ENCODE measurements at places on chromosomes 2 and 18.

DNA sequence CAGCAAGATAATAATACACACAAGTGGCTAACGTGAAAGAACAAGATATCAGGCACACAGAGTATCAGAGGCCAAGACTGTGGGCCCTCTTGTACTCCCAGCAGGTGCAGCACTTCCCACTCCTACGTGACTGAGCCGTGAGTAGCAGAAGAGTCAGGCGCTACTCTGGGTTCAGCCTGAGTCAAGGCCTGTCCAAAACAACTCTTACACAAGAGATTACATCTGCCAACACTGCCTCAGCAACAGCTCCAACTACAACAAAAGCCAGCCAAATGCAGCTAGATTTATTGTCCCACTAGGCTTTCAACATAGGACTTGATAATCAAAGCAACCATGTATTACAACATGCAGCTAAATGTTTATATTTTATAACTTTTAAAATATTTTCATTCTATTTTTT lies 56.2 kb downstream of the ITSN2 start:
- DNase-seq, result peak; percentile 23

- no peak for DNase-seq
These were observed 17.3 kb downstream of the C2orf42 start for GRCh38 chr2:70173520-70173919.

- no peak for DNase-seq
These were observed 346.7 kb downstream of the RAD51AP2 start for GRCh38 chr2:17171446-17172049.

- DNase-seq, result no peak
These were observed 32.8 kb downstream of the SLC66A2 start for GRCh38 chr18:79918615-79919011.

DNA sequence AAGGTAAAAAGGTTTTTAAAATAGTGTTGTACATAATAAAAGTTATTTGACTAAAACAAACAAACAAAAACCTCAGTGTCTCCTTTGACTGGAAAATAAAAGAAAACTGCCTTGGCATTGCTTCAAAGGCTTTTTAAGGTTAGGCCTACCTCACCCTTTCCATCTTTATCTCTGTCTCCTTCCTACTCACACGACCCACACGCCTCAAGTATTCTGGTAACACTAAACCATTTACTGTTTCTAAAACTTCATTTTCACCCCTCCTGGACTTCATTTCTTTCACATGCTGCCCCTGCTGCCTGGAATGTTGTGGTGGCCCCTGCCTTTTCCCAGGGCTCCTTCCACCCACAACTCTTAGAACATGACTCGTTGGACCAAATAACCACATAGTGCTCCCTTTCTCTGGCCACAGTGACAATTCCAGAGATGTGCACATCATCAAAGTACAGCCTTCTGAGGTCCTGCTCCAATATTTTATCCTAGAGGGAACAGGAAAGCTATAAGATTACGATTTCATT lies 54.0 kb downstream of the ERBB4 start:
- DNase-seq, result no peak

DNA sequence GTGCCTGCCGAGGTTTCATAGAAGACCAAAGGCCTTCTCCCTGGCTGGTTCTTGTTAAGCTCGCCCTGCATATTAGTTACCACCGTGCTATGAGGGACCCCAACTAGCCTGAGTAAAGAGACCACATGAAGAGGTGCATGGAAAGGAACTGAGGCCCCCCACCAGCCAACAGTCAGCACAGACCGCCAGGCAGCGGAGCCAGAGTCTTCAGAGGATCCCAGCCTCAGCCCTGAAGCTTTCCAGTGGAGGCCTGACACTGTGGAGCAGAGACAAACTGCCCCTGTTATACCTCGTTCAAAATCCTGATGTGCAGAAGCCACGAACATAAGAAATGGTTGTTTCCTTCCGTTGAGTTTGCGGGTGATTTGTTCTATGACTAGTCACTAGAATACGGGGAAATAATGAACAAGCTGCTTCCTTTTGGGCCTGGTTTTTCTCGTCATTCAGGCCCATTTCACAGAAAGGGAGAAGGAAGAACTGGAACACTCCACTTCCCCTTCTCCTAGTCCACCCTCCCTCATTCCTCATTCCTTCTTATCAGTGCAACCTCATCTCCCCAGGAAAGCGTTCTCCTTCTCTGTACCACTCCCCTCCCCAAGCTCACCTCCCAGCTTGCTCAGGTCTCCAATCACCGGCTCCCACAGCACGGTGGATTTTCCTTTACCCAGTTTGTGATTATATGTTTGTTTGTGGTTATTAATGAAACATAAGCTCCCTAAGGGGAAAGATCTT lies 3.0 kb upstream of the GLI2 start:
- no peak for DNase-seq

GRCh38 chr18:21735452-21736015 lies 5.1 kb upstream of the MIB1 start:
- DNase-seq, result peak; percentile 44

DNA sequence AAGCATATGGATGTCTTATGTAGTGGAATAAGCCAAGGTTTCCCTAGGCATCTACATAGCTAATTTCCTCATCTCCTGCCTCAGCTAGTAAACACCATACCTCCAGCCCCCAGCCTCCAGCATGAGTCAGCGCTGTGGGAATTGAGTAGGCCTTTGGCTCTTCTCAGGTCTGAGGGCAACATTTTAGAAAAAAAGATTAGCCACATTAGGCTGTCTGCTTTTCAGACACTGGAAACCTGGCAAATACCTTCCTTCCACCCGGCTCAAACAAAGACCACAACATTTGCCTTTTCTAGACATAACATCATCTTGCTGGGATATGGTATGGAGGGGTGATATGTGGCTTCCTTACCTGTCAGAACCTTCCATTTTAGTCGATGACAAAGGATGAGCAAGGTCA lies 6.1 kb upstream of the CCDC195 start:
- no peak for DNase-seq

DNA sequence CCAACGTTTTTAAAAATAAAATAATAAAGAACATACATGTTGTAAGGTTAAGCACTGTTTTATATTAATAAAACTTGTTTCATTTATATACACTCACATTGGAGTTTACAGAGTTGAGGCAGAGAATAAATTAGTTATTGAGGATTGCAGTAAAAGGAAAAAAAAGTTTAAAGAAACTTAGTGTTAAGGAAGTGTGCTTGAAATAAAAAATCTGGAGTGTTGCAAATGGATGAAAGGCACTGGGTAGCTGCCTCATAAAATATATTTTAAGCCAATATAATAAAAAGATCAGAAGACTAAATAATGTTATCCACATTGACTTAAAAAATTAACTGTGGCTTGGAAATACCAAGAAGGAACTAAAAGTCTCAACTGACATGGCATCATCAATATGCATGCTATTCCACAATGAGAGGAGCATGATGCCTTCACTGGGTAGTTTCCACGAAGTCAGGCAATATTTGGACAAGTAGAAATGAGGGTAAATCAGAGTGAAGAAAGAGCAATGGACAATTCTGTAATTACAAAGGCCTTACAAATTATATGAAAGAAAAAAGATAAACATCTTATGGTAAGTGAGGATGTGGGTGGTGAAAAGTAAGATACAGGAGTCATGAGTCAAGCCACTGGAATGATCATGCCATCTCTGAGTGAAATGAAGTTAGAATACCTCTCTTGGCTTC lies 2.5 kb downstream of the GALNT3 start:
- DNase-seq, result no peak

DNA sequence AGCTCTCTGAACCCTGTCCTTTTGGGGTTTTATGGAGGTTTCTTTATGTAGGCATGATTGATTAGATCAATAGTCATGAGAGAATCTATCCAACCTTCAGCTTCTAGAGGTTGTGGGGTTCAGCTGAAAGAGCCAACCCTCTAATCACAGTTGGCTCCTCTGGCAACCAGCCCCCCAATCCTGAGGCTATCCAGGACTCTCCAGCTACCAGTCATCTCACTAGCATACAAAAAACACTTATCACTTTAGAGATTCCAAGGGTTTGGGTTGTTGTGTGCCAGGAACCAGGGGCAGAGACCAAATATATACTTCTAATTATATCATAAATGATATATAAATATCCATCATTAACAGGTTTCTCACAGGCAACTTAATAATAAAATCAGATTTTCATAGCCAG lies 11.7 kb downstream of the WDPCP start:
- no peak for DNase-seq

DNA sequence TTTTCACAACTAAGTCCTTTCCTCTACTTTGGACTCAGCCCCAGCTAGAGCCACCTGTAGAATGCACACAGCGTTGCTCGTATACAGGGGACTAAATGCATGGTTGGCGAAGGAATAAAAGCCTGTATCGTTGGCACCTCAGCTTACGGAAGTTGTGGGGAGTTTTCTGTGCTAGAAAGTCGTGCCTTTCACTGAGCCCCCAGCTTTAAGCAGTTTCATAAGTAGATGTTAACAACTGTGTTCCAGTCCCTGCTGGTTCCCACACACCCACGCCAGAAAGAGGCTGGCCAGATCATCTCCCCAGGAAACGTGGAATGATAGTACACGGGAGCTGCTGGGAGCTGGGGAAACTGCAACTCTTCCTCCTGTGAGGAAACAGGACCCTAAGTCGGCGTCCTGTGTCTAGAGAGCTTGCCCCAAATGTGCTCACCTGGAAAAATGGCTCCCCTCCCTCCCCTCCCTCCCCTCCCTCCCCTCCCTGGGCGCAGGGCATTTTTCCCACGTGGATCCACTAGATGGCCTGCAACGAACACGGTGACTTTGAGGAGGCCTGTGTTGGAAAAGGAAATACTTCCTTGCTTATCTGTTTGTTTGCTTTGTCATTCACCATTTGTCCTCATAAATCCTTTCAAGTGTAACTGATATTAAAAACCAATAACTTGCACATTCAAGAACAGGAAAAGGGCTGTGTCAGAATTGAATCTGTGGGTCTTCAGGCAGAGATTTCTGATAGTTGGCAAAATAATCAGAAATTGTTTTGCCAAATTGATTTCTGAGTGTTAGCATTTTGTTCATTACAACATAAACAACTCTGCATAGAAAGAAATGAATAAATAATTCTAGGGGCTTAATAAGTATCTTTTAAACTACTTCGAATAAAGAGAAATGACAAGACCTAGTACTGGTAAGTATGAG lies 43.9 kb upstream of the RFX8 start:
- DNase-seq, result peak; percentile 77

DNA sequence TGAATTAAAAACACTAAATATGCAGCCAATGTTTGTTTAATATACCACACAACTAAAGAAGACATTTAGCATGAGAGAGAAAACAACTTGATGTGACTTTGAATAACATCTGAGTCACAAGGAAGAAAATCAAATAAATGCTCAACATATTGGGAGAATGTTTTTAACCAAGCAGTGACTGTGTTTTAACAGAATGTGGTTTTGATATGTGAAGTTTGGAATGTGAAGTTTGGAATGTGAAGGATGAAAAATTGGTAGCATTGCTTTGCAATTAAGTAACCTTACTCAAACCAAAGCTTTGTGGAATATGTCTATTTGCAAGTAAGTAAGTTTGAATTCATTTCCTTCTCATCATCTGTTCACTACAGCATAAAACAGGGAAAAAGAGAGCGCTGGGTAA lies 128.2 kb upstream of the DNAJC10 start:
- DNase-seq, result no peak

DNA sequence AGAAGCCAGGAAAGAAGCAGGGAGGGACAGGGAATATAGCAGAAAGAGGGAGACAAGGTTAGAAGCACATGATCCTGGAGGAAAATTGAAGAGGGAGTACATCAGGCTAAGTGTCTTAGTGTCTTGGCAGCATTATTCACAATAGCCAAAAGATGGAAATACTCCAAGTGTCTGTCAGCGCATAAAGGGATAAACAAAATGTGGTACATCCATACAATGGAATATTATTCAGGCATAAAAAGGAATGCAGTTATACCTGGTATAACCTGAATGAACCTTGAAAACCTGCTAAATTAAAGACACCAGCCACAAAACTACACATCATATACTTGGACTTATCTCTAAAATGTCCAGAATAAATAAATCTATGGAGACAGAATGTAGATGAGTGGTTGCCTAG lies 219.1 kb upstream of the PID1 start:
- no peak for DNase-seq

GRCh38 chr2:40032650-40033319 lies 253.7 kb upstream of the THUMPD2 start:
- no peak for DNase-seq

GRCh38 chr18:56661360-56662062 lies 10.4 kb downstream of the WDR7 start:
- DNase-seq, result no peak

GRCh38 chr2:227717687-227718567 lies at the start of gene SLC19A3:
TSS of gene SLC19A3 (minus strand) at chr2:227718028. CDS start at chr2:227702318, 15,710 bp downstream.
- DNase-seq, result peak; percentile 69

GRCh38 chr2:37180006-37180639 lies 8.3 kb downstream of the SULT6B1 start:
- DNase-seq, result no peak

DNA sequence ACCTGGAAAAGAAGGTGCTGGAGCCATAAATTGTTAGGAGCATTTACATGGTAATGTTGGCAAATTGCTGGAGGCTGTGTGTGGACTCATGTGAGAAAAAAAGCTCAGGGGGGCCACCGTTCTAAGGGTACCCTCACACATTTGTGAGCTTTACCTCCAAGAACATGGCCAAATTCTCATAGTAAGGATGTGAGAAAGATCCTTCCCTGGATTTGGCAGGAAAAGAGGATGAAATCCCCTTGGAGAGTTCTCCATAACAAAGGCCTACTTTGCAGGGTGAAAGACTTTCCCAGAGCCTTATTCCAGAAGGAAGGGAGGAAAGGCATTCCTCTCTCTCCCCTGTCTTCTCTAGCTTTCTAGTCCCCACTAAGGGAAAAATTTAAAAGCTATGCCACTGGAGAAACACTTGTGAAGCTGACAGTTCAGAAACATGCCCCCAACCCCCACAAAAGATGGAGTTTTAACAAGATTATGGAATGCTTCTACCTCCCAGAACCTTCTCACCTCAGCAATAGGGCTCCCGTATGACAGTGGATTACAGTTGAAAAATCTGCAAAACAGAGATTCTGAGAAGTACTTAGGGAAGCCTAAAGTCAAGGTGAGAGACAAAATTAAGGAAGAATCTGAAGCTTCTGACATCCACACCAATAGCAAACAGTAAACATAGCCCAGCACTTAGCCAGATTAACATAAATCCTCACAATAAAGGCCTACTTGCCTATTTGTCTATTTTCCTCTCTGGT lies 20.2 kb upstream of the ERMN start:
- no peak for DNase-seq

- DNase-seq, result no peak
These were observed 18.9 kb downstream of the CPO start for GRCh38 chr2:206958261-206958660.

- DNase-seq, result no peak
These were observed 113.4 kb downstream of the AP1S3 start for GRCh38 chr2:223723954-223724411.

Data from dermis blood vessel endothelial cell (primary cell).